Dorsolateral prefrontal cortex (tissue), 122 donors: ENCODE measurements at places on chromosomes 3 and 15.

DNA sequence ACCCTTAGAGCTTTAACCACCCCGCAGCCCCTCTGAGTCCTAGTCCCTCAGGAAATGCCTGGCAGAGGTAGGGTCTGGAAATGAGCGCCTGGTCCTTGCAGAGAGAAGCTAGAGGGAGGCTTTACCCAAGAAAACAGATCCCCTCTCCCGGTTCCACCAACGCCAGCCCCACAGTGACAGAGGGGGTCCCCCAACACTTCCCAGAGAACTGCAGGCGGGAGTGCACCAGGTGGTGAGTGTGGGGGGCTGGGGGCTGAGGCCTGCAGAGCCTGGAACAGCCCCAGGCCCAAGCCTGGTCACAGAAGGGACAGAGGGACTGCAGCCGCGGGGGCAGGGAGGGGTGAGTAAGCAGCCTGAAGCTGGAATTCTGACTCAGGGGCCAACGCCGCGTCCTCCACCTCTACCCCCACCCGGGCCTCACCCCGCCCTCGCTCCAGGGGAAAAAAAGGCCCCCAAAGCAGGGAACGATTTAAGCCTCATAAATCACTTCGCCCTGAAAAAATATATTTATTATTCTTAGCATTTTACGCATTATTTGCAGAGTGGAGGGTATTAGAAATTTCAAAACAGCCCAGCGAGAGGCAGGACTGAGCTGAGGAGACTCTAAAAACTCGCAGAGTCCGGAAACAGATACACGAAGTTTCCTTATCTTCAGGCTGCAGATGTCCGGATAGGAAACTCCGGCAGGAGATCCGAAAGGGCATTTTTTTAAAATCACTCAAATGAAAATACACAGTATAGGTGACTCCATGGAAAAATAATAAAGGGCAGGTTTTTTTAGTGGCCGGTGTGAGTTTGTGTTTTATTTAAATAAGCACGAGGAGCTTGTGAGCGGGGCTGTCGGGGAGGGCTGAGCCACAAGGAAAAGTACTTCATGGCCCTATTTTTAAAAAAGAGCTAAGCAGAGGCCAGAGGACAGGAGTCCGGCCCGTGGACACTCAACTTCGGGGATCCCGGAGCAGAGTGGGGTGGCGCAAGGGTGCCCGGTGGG is 10.0 kb downstream of the GATA2 start:
- DNase-seq, result no peak

DNA sequence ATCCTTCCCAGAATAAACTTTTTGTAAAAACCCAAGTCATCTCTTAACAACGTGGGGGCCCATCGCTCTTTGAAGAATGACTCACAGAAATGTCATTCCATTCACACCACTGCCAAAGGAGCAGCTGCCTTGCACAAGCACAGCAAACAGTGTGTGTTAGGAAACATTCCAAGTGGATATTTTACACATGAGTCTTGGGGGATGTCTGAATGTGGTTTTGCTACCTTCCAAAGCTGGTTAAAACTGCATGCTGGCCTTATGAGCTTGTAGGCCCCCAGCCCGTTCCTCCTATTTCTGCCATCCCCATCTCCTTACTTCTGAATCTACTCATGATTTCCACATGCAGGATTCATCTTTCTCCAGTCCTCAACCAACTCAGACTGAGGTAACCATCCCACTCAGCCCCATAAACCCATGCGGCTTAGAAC is 130.8 kb downstream of the CPNE4 start:
- no peak for DNase-seq

DNA sequence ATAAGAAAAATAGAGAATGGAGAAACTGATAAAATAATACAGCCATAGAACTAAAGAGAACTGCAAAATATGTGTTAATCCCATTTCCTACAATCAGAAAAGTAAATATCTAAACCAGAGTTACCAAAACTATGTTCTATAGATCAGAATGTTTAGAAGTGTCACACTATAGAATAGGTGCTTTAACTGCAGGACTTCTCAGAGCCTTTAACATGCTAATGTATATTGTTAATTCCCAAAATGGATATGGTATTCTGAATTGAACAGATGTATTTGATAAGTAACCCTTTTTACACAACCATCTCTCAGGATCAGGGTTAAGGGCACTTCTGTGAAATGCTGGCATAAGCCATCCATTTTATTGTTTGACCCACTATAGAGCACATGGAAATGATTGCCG is 200.3 kb downstream of the SHOX2 start:
- no peak for DNase-seq

DNA sequence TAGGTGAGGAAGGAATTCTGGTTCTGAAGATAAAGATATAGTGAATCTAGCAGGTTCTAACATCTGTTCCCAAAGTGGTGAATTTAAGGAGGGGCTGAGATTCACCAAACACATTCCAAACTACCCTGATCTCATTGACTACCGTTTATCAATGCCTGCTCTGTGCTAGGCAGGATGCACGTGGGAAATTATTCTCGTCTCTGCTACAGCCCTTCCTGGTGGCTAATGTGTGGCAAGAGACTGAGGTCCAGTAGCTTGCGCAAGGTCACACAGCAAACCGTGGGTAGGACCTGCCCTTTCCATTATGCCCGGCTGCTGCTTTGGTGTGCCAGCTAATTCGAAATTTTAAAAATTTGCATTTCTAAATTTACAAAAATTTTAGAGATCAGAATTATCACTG is 209.5 kb upstream of the TRIM42 start:
- DNase-seq, result no peak

DNA sequence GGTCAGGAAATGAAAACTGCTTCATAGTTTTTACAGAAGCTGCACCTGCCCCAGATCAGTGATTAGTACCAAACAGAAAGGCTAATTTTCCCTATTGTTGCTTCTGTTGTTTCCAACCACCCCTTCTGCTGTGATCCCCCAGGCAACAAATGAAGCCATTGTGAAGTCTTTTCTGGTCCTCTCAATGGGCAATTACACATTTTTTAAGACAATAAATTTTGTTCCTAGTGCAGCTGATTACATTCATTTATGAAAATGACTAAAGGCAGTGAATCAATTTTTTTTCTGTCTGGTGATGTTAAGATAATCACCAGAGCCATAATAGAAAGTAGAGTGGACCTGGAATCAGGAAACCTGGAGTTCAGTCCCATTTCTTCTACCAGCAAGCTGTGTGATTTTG is 32.7 kb downstream of the GLDN start:
- DNase-seq, result no peak

DNA sequence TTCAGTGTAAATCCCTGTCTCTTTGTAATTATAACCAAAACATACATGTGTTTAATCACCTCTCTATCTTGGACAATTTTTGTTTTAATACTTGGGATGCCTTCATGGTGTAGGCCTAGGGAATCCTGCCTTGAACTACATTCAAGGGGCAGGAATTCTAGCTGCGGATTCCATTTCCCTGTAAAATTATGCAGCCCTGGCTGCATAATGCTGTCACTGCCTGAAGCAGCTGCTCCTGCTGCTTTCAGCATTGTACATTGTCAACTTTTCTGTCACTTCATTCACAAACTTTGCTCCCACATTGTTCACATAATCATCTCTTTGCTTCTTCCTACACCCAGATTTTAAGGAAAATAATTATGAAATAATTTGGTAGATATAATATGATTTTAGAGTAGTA is 638.7 kb downstream of the RBMS3 start:
- DNase-seq, result no peak
